ENCODE measurements at places on chromosomes 16 and 17.

DNA sequence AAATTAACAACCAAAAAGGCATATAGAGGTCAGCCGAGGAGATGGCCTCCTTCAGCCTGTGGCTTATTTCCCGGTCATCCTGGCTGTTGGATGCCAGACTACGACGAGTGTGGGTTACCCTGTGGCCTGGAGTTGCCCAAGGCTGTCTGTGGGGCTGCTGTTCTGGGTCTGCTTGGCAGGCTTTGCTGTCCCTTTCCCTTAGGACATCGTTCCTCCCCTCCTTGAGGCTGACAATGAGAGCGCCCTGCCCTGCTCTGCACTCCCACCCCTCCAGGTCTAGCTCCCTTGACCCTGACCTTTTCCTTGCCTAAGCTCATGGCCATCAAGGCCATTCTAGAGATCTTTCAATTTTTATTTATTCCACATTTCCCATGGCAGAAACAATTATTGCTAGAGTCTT, 1.9 kb upstream of the CBFB start:
- no peak for DNase-seq

DNA sequence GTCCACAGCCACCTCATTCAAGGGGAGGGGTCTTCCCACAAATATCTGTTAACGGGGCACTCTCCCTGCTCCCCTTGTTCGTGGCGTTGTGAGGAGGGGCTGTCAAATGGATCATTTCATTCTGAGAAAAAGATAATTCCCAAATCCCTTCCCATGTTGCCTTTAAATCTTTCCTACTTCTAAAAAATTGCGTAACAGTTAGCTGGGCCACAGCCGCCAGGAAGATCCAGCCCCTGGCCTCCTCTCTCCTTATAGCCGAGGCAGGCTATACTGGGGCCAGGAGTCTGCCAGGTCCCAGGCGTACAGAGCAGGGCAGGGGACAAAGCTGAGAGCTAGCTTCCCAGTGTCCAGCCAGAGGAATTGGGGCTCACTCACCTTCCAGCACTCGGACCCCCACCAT, 430 bp downstream of the C16orf89 start:
- no peak for DNase-seq

- no peak for DNase-seq
These were observed 11.6 kb downstream of the MYBBP1A start for GRCh38 chr17:4543557-4544026.

DNA sequence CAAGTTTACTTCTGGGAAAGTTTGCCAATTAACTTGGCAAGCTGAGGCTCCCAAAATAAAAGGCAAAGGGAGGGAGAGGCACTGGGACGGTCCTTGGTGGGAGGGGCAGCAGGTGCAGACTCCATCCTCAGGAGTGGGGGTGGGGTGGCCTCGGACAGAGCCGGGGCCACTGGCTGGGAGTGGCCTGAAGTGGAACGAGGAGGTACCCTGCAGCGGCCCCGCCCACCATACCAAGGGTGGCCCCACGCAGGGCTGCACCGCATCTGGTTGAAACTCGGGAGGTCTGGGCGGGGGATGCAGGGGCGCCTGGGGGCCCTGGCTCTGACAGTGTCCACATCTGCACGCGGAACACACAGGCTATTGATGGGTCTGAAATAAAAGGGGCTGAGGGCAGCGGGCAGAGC, 42.4 kb upstream of the SLC38A10 start:
- DNase-seq, result no peak

GRCh38 chr16:51355195-51355594, 204.1 kb upstream of the SALL1 start:
- DNase-seq, result no peak

DNA sequence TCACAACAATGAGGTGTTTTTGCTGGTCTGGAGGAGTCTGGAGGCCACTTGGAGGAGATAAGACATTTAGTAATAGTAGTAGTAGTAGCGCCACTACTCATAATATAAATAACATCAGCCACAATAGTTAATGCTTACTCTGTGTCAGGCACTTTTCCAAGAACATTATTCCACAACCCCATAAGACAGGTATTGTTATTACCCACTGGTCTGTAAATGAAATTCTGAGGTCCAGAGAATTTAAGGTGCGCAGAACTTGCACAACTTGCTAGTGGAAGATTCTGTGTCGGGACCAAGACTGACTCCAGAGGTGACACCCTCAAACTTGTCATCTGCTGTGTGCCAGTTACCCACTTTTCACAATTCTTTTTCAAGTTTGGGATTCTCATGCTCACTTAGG, 106.5 kb downstream of the MRM1 start:
- DNase-seq, result no peak

GRCh38 chr17:29445844-29446243, 55.7 kb downstream of the TAOK1 start:
- no peak for DNase-seq

DNA sequence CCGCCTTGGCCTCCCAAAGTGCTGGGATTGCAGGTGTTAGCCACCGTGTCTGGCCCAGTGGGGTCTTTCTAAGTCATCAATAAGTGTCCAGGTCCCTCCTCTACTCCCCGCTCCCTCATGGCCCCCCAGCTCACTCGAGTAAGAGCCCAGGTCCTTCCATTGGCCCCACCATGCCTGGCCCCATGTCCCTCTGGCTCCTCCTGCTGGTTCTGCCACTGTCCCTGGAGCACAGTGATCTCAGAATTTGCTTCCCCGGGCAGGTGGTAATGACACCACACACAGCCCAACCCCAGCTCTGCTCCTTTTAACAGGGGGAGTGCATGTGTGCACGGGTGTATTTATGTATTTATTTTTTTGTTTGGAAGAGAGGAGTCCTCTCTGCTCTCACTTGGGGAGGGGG, 19.6 kb downstream of the MGAT5B start:
- DNase-seq, result no peak

DNA sequence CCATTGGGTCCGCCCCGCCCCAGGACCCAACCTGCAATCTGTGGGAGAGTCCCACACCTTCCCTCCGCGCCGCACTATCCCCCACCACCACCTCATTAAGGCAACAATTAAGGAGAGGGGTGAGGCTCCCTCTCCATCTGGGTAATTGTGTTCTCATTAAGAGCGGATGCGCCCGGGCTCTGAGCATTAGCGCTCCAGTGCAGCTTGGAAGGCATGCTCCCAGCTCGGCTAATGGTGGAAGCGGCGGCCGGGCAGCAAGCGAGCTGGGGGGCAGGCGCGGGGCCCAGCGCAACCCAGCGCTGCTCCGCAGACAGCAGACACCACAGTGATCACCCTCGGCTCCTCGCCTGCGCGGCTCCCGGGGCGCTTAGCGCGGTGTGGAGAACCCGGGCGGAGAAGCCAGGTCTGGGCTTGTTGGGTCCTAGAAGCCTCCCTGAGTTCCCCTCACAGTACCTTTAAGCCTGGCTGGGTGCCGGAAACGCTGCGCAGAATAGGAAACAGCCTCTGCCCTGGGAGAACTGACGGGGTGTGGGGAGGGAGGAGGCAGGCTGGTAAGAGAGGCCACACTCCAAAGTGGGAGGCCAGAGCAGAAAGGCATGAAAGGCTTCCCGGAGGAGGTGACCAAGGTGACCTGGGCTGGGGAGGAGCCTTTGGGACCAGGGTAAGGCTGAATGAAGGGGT, 6.4 kb downstream of the CBLN1 start:
- DNase-seq, result no peak

DNA sequence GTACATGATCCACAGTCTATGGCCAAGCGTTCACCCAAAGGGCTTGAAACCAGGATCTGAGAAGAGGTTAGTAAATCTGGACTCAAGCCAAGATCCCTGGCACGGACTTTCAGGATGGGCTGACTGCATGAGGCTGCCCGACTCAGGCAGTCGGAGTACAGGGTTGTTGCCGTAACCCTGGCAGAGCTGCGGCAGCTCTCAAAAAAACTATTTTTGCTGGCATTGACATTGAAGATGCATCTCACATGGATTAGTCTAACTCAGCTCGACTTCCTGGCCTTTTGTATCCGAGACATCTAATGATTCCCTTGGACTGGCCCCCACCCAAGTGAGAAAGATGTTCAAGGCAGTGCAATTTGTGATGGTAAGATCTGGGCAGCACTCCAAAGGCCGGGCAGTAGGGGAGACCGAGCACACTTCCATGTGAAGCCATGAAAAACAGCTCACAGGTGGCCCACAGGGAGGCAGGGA, 6.2 kb downstream of the SLC47A1 start:
- DNase-seq, result no peak

DNA sequence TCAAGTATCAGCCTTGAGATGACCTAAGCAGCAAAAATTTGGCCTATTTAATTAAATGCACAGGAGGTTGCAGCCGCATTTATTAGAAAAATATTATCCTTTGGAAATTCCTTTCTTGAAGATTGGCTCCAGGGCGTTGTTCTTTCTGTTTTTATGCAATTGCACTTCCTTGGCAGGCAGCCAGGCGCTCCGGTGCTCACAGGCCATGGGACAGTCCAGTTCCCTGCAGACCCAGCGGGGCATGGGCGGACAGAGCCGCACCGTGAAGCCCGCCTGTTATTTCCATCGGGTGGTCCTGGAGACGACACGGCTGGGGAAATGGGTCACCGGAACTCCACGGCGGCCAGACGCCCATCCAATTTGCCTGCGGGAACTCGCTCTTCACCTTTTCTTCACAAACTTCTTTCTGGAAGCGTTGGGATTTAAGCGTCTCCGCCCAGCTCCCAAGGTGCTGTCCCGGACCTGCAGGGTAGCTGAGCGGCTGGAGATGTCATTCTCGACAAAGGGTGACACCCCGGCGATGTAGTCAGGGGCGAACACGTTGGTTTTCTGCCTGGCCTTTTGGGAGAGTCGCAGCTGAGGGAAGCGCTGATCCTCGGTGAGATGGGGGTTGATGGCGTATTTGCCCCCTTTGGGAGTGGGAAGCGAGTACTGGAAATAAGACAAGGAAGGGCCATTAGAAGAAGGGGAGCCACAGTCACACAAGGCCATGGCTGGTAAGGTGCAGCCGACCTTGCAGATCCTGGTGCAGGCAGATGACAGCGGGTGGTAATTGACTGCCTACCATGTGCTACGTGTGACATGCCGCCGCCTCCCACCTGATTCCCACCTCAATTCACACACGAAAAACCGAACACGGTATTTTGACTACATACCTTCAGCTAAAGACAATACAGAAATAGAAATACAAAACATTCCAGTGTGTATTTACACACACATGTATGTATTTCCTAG, 12.5 kb downstream of the NOB1 start:
- DNase-seq, result no peak

DNA sequence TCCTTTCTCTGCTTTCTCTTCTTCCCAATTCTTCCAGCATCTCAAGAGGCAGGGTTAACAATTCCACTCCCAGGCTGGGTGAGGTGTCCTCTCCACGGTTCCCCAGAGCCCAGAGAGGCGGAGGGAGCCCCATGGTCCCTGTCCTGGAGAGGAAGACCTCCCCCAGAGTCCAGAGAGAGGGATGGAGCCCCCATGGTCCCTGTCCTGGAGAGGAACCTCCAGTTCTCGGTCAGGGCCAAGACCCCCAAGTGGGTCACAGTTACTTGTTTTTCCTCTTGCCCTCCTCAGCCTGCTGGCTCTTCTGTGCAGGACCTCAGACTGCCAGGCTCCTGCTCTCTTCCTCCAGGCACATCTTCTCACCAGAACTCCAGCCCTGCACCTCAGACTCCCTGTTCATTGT, 135.2 kb downstream of the RPTOR start:
- no peak for DNase-seq
